Heart left ventricle (tissue), 16 donors: ENCODE measurements at places on chromosomes 2 and 18. TPM values are rescaled to one million over a fixed set of nuclear protein-coding genes. Genes with fewer than 3 reads are reported as not detected.

- no peak for DNase-seq
These were observed 49.8 kb downstream of the RAMP1 start for GRCh38 chr2:237909075-237909695.

- no peak for DNase-seq
These were observed 100.1 kb downstream of the ZNF516 start for GRCh38 chr18:76394780-76395476.

GRCh38 chr2:84424152-84424551, 34.9 kb downstream of the SUCLG1 start:
- DNase-seq, result no peak

- no peak for DNase-seq
These were observed 114.4 kb upstream of the PDE1A start for GRCh38 chr2:182541268-182541667.

DNA sequence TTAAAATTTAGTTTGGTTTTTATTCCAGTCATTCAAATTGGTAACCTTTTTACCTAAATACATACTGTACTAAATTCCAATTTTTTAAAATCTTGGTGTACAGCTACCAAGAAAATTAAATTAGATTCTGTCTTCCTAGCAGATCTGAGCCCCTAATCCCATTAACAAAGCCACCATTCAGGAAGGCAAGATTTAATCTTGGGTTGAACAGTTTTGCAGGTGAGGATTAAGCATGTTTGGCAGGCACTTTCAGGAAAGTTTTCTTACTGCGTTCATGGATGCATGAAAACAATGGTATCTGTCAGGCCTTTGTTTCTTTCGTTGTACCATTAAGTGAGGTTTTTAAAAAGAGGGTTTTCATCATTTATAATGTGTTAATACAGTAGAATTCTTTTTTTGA, 32.8 kb downstream of the ITPRID2 start:
- DNase-seq, result no peak

DNA sequence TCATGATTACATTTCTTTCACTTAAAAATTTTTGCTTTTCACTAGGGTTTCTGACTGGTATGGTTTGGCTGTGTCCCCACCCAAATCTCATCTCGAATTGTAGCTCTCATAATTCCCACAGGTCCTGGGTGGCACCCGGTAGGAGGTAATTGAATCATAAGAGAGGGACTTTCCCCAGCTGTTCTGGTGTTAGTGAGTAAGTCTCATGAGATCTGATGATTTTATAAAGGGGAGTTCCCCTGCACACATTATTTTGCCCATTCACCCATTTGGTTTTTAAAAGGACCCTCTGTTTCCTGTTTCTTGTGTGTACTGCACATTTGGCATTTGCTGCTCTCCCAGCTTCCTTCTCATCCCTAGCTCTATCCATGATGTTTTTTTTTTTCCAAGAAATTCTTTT, 27.8 kb upstream of the NETO1 start:
- DNase-seq, result no peak

DNA sequence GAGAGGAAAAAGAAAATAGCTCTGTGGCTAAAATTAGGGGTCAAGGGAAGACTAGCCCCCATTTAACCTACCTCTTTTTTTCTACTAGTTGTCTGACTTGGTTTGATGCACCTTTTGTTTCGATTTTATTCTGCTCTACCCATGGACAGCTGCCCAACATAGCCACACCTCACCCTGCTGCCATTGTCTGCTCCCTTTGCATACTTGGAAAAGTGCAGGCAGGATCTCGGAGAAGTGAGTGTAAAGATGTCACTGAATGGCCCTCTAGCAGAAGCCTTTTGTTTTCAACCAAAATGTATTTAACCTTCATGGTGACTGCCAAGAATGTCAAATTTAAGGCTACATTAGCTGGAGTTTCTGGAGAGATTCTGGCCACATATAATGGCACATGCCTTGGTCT, 62.9 kb downstream of the SETBP1 start:
- DNase-seq, result no peak

GRCh38 chr2:227473122-227473461, 1.1 kb downstream of the AGFG1 start:
- DNase-seq, result no peak

- no peak for DNase-seq
These were observed 34.1 kb upstream of the ASPRV1 start for GRCh38 chr2:69995511-69995910.

DNA sequence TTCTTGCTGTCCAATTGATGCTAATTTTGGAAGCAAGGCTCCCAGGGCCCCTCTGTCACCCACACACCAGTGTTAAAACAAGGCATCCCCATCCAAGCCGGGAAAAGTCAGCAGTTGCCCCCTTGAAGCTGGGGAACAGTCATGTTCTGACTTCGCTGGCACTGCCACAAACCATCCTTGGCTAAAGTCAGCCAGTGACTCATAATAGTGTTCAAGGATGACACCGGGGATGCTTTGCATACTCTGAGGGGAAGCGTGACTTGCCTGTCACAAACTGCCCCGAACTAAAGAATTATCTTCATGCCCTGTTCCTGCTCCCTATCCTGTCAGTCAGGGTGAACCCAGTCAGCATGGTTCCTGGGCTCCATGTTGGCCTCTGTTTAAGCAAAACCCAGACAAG, 37.0 kb downstream of the TGFA start:
- no peak for DNase-seq

Gene RAD51AP2
- total RNA-seq, result 0.12 TPM

Gene PCARE
- 0.72 TPM for total RNA-seq

Gene ERBB4
- total RNA-seq, result 10.2 TPM
